AML-193 (cell line): ENCODE measurements at places on chromosomes 1 and 21.

DNA sequence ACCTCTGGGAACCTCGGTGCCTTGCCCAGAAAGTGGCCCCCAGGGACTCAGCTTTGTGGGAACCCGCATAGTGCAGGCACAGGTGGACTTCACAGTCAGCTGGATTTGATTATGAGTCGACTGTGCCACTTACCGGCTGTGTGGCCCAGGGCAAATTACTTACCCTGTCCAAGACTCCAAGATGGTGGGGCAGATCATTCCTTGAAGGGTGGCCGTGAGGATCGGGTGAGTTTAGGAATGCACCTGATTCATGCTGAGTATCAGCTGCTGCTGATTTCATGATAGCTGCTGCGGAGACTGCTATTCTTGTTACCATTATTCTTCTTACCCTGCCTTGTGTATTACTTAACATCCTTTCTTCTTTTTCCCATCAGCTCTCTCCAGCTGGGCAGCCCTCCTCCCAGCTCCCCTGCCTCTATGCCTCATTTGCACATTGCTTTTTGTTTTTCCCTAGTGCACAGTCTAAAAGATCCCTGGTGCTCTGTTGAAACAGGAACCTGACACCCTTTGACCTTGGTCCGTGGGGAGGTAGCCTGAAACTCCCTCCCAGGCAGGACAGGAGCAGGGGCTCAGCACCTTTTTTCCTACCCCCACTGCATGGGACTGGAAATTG lies 40.5 kb upstream of the FHAD1 start:
- no peak for DNase-seq

DNA sequence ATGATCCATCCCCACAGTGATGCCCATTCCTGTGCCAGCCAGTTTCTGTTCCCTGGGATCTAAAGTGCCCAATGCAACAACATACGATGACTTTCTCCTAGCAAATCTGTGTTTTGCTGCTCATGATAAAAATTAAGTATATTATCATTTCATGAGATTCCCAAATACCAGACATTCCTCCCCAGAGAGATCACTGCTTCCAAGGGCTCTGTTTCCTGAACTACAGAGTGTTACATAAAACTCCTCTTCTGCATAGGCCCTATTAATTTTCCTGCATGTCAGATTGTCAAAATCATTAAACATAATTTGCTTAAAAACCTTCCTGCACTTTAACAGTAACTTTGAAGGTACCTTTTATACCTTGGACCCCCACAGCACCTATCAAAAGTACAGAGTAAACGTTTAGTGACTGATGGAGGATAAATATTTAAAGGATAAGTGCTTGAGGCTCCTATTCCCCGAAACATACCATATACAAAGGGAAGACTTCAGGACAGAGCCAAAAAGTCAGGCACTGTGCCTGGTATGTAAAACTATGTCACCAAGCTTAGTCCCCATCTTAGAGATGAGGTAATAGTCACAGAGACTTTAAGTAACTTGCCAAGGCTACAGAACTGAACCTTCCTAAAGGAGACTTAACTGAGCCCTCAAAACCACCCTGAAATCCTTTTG lies 50.2 kb downstream of the SLC25A24 start:
- DNase-seq: no peak

DNA sequence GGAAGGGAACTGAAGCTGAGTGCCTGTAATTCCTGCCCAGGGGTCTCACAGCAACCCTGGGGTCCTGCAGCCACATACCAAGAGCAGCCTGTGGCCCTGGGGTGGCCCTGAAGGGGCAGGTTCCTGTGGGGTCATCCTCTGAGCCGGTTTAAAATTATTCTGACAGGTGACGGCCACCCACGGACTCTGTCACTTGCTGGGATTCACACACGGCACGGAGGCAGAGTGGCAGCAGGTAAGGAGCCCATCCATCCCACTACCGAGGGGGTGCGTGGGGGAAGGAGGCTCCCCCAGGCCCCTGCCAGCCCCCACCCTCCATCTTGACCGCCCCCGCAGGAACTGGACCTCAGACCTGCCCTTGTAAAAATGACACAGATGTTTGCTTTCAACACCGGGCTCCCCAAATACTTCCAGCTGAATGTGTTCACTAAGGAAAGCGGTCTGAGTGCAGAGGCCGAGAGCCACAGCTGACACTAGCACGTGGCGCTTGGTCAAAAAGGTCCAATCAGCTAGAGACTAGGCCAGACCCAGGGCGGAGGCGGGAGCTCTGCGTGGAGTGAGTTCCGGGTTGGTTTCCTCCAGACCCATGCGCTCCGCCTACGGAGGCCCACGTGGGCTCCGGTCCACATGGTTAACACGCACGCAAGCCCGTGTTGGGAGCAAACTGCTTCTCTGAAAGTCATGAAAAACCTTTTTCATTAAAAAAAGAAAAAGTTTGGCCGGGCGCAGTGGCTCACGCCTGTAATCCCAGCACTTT lies 10.0 kb downstream of the YBEY start:
- DNase-seq: peak; percentile 65

DNA sequence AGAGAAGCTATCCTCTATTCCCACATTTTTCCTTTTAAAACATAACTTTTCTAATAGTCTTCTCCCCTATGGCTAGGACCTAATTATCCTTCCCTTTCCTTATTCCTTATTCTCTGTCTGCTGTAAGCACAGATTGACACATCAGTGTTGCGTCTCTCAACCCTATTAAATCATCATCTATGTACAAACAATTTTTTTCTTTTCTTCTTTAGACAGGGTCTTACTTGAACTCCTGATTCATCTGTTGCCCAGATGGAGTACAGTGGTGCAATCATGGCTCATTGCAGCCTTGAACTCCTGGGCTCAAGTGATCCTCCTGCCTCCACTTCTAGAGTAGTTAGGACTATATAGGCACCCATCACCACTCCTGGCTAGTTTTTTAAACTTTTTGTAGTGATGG lies 8.3 kb downstream of the KLHDC9 start:
- DNase-seq: no peak

DNA sequence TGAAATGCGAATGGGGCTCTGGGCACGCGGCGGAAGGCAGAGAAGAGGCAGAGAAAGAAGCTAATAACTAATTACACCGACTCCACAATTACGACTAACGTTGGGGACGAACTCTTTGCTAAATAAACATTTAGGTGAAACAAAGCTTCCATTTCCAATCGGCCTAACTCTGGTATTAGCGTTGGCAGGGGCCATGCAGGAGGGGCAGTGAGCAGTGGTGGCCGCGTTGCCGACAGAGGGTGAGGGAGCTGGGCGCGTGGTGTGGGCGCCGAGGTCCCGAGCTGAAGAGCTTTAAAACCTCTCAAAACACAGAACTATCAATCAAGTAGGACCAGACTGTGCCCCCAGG lies 553 bp upstream of the NDUFV3 start:
- DNase-seq: no peak

DNA sequence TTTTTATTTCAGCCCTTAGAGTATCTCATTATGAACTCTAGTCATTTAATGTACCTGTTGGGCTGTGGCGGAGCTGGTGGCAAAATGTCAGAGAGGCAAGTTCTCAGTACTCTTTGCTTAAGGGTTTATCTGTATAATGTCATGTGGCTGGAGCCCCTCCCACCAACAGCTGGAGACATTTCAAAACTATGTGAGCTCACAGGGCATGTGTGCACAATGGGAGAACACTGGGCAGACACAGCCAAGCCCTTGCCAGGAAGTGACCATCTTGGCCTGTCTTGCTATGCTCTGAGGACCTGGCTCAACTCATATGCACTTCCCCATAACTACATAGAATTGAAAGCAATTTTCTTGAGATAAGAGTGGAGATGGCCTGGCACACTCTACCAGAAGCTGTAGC lies 296.4 kb downstream of the PTPRU start:
- no peak for DNase-seq

- peak; percentile 37 for DNase-seq
Observed at GRCh38 chr1:207579436-207579799, 65.5 kb upstream of the CR1L start.

DNA sequence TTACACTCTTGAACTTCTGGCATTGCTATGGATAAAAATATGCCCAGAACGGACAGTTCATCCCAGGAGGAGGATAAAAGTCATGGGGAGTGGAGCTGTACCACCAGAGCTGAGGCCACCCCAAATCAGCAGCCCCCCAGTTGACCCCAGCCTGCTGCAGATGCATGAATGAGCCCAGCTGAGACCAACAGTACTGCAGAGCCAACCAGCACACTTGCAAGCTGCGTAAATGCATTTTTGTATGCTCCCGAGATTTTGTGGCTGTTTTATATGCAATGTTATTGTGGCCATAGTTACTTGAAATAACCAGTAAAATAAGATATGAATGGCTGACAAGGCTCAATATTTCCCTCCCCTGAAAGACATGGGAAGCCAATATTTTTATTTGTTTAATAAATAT lies 264.6 kb downstream of the DUSP10 start:
- DNase-seq: no peak

DNA sequence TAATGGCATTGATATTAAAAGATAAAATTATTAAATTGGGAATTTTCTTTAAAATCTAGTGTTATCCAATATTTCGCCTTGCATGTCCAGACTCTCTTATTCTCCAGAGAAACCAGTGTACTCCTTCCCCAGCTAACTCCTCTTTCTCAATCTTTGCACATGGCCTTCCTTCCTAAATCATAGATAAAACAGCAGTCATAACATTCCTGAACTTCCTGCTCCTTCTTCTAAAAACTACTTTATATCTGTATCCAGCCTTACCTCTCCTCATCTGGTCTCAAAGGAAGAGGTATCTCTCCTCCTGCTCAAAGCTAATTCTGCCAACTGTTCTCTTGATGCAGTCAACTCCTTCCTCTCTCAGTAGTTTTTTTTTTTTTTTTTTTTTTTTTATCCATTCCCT lies 39.5 kb upstream of the NEK7 start:
- DNase-seq: no peak

GRCh38 chr1:102834688-102835320 lies 273.5 kb downstream of the COL11A1 start:
- no peak for DNase-seq

GRCh38 chr1:180548686-180549317 lies 10.0 kb upstream of the OVAAL start:
- DNase-seq: no peak

DNA sequence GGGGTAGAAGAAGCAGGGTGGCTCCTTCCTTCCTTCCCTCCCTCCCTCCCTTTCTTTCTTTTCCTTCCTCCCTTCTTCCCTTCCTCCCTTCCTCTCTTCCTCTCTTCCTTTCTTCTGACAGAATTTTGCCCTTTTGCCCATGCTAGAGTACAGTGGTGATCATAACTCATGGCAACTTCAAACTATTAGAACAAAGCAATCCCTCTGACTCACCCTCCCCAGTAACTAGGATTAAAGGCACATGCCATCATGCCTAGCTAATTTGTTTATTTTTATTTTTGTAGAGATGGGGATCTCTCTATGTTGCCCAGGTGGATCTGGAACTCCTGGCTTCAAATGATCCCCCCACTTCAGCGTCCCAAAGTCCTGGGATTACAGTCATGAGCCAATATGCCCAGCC lies 10.0 kb upstream of the RPE65 start:
- no peak for DNase-seq

GRCh38 chr1:96130432-96130831 lies 591.2 kb upstream of the PTBP2 start:
- no peak for DNase-seq

- no peak for DNase-seq
Observed at GRCh38 chr1:203264052-203264501, 34.6 kb upstream of the CHIT1 start.

DNA sequence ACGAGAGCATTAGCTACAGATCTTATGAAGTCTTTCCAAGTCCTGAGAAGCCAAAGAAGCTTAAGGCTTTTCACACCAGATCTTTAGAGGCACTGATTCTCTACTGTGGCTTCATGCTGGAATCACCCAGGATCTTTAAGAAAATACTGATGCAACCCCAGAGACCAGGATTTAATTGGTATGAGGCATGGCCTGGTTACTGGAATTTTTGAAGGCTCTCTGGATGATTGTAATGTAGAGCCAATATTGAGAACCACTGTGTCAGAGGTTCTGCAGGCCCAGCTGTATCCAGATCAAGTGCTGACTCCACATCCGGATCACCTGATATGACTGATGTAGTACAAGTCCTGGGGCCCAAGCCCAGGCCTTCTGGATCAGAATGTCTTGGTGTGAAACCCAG lies 105.7 kb downstream of the PLPPR5 start:
- no peak for DNase-seq

DNA sequence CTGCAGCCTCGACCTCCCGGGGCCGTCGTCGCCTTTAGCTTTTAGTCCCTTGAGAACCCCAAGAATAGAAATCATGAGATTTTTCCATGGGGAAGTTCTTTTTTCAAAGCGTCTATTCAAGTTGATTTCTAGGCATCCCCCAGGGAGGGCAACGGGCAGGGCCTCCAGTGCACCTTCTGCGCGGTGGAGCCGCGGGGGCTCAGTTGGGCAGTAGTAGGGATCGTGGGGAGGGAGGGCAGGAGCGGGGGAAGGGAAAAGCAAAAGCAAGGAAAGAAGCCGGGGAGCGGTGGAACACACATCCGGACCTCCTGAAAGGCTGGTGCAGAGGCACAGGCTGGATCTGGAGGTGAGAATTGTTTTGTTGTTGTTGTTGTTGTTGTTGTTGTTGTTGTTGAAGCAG lies 103.4 kb downstream of the PPIAL4G start:
- DNase-seq: no peak

DNA sequence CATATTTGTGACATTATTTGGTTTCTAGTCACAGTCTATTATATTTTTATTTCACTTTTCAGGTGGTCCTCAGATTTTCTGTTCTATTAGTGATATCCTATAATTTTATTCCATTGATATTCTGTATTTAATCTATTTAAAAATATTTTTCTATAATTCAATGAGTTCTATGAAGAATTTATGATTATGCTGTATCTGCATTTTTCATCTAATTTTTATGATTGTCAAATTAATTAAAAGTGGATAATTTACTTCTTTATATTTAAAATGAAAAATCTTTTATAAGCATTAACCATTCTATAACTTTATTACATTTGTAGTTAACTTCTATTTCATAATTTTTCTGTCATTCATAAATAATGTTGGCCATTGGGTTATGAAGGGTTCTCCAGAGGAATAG lies 387.4 kb upstream of the LRRC7 start:
- DNase-seq: no peak

DNA sequence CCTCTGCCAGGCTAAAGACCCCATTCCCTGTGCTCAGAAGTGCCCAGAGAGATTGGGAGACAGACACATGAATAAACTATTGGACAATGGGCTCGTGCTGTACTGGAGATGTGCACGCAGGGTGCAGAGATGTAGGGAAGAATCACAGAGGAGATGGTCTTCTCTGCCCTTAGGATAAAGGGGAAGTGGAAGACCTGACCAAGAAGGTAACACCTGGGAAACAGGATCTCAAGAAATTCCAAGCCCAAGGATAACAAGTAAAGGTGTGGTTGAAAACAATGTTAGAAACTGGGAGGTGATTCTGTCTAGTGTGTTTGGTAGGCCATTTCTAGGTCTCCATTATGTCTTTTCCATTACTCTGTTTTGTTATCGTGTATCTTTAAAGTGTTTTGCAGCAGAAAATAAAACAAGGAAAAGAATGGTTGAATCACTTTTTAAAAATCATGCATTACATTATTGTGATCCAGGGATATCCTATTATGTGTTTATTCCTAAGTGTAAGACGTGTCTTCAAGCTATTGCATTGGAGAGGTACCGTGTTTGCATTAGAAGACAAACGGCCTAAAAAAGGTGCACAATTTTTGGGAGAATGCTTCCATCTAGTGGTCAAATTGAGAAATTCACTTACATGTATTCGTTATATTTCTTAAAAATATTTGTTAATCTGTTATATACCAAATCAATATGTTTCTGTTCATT lies 40.8 kb upstream of the KCTD3 start:
- peak; percentile 56 for DNase-seq

GRCh38 chr1:54302951-54303843 lies 103.0 kb downstream of the SSBP3 start:
- no peak for DNase-seq
